ENCODE measurements at places on chromosomes 7 and 10.
A peak's percentile ranks its signal among the peaks of the same experiment; 100 is the strongest.

- DNase-seq = peak; percentile 70
Measured at GRCh38 chr7:39746103-39746819, 122.9 kb downstream of the RALA start.

DNA sequence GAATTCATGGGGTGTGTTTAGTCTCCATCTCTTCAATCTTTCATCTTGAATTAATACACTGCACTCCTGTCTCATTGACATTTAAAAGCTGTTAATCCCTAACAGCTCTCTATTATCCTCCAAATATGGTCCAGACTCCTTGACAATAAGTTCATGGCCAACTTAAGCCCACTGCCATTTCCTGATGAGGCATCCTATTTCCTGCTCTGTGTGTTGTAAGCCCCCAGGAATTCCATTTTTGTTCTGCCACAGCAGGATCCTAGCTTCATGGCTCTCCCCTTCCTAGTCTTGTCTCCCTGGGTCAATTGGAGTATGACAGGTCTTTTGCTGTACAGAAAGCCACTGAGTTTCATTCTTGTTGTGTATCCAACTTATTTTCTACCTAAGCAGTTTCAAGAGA, 218.8 kb downstream of the OTUD1 start:
- DNase-seq = no peak

DNA sequence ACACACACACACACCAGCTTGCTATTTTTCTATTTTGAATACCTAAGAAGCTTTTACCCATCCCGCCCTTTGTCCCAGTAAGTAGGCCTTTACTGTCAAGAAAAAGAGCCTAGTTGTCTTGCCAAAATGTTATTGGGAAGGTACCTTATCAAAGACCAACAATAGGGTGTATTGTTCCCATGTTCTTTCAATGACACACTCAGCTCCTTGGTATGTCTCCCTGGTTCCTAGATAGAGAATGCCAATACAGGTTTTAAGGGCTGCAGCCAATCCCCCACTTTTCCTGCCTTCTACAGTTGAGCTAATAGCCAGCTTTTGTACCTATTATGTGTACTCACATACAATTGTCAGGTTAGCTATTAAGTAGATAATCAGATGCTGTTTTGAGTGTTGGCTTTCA, 92.0 kb upstream of the LRRTM3 start:
- DNase-seq = no peak

DNA sequence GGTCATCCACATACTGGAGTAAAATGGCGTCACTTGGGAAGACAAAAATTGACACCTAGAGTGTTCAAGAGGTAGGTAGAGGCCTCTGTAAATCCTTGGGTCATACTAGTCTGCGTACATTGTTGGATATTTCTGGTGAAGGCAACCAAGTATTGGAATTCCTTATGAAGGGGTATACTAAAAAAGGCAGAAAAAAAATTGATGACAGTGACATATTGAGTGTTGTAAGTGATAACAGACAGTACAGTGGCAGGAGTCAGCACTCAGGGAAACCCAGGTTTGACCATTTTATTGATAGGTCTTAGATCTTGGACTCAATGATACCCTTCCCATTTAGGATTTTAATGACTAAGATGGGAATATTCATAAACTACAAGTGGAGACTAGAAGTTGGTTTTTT, 359.1 kb upstream of the VSTM2A start:
- no peak for DNase-seq

DNA sequence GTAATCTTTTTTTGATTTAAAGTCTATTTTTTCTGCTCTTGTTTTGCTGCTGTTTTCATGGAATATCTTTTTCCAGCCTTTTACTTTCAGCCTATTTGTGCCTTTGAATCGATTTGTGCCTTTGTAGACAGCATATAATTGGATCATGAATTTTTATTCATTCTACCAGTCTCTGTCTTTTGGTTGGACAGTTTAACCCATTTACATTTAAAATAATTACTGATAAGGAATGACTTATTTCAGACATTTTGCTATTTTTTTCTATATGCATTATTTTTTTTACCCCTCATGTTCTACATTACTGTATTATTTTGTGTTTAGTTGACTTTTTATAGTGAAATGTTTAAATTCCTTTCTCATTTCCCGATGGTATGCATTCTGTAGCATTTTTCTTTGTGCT, 99.6 kb downstream of the EXOC4 start:
- no peak for DNase-seq

DNA sequence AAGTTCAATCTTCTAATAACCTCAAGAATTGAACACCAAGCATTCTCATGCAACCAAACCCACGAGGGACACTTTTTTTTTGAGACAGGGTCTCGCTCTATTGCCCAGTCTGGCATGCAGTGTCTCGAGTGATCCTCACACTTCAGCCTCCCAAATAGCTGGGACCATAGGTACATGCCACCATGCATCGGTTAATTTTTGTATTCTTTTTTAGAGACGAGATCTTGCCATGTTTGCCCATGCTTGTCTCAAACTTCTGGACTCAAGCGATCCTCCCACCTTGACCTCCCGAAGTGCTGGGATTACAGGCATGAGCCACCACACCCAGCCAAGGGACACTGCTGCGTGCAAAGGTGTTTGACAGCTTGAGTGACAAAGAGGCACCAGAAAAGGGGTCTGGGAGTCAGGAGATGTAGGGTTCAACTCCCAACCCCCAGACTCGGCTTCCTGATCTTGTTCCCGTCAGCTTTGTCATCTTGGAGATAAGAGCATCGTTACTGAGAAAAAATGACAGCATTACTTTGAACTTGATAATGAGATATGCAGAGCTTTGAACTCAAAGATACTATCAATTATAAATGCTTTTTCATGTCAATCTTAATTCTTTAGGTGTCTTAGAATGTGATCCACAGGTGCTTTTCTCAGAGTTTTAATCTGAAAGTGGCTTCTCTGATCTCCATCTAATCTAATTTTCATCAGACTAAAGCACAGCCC, 1.6 kb upstream of the CYTH3 start:
- no peak for DNase-seq

- DNase-seq = no peak
Measured at GRCh38 chr10:103096130-103096529, 96.9 kb downstream of the NT5C2 start.

- no peak for DNase-seq
Measured at GRCh38 chr7:116363637-116364432, 135.7 kb upstream of the CAV2 start.

GRCh38 chr7:121133444-121133843, 144.9 kb downstream of the CPED1 start:
- DNase-seq = no peak

GRCh38 chr7:130966246-130967009, 232.4 kb upstream of the KLF14 start:
- peak; percentile 27 for DNase-seq

All from astrocyte of the cerebellum (primary cell).